ENCODE measurements at places on chromosomes 4 and X.

- no peak for DNase-seq
Observed at GRCh38 chrX:150314186-150314585, 48.9 kb upstream of the MAMLD1 start.

GRCh38 chr4:123776267-123776666 lies 379.7 kb downstream of the SPRY1 start:
- no peak for DNase-seq

GRCh38 chrX:42832764-42833549 lies 55.0 kb upstream of the PPP1R2C start:
- DNase-seq = no peak

DNA sequence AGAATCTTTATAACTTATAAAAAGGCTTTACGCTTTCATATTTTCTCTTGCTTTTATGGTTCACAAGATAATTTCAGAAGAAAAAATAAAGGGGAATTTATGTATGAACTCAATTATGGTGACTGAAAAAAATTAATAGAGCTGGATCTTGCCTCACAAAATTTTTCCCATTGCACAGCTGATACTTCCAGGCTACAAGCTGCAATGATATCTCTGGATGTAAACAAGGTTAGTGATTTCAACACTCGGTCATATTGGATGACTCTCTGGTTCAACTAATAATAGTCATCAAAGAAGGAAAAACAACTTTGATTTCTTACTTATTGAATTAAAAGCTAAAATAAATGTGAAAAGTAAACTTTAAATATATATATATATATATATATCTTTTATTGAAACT lies 868.0 kb downstream of the FAT4 start:
- no peak for DNase-seq

DNA sequence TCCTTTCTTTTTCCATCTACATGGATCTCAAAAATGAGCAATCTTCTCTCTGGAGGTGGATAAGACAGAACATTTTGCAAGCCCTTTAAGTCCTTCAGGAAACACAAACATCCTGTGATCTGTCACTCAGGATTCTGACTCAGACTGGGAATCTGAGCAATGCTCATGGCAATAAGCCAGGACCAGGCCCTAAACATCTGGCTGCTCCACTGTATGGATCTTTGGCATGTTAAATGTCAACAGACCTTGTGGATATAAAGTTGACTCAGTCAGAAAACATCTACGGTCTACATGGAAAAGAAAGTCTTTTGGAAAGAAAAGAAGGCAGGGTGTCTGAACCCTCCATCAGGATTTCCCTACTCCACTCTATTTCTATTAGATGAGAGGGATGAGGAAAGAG lies 17.8 kb upstream of the CHIC2 start:
- peak; percentile 86 for DNase-seq

GRCh38 chrX:88903989-88904718 lies 157.1 kb downstream of the CPXCR1 start:
- DNase-seq = no peak

- no peak for DNase-seq
Observed at GRCh38 chr4:67790721-67791120, 36.5 kb upstream of the GNRHR start.

DNA sequence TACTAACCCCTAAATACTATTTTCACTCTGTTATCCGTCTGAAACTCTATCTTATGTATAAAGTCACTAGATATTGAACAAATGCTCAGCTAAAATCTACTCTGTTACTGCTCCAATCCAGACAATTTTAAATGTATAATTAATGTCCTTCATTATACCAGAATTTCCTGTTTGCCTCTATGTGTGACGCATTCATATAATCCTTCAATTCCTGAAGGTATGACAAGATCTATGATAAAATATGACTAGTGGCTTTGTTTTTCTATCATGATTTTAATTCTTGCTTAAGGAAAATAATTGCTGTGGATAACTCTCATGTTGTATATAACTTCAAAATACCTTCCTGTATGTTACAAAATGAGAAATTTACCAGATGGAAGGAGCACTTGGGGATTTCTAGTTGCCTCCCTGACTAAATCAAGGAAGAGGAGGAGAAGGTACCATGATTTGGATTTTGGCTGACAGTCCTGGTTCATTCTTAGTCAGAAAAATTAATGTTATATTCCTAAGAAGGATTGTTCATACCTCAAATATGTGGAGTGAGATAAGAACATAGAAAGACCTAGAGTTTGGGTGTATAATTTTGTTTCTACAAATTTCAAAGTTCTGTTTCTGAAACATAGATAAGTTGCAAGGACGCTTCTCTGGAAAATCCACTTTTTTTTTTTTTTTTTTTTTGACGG lies 4.9 kb downstream of the CXCL6 start:
- no peak for DNase-seq

DNA sequence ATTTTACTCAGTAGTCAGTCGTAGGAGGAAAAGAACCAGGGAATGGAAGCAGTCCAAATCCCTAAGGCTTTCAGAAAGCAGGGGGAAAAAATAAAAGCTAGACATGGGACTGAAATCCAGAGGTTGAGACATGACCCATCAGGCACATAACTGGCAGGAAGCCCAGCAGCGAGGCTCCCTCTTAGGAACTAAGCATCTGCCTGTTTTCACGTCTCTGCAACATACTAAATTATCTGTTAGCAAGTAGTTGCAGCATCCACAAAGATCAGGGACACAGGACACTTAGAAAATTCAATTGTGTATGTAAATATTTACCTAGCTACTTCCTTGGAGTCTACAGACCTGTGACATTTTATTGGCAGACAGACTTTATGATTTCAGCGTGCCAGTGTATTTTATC lies 118.0 kb upstream of the EDNRA start:
- DNase-seq = no peak

- no peak for DNase-seq
Observed at GRCh38 chr4:95821867-95822266, 18.0 kb upstream of the PDHA2 start.

- DNase-seq = no peak
Observed at GRCh38 chrX:50333308-50333707, 128.7 kb downstream of the CCNB3 start.

GRCh38 chrX:118254611-118255010 lies 91.3 kb upstream of the WDR44 start:
- DNase-seq = peak; percentile 18

GRCh38 chr4:40055511-40055862 lies 1.2 kb upstream of the N4BP2 start:
- DNase-seq = no peak

GRCh38 chrX:119986203-119986602 lies 42.7 kb upstream of the NKAP start:
- DNase-seq = no peak

GRCh38 chr4:154707877-154708276 lies 35.9 kb upstream of the LRAT start:
- no peak for DNase-seq

- DNase-seq = no peak
Observed at GRCh38 chrX:136529795-136530194, 2.2 kb upstream of the VGLL1 start.

- DNase-seq = no peak
Observed at GRCh38 chrX:3299636-3300035, 46.8 kb downstream of the MXRA5 start.

DNA sequence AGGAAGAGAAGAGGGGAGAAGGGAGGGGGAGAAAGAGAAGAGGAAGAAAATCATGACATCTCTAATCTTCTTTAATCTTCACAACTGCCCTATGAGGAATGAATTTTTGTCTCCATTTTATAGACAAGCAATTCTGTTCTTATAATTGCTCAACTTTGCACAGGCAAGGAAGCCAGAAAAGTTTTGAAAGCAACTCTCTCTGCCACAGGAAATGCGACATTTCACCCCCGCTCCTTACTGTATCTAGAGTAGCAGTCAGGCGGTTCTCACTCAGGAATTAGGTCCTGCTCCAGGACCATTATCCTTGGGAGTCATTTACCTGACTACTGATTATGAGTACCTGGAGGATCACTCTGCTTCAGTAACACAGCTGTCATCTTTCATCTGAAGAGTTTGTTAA lies 69.2 kb upstream of the FAM9A start:
- no peak for DNase-seq

GRCh38 chr4:3240936-3241522 lies 7.9 kb upstream of the MSANTD1 start:
- no peak for DNase-seq

- peak; percentile 65 for DNase-seq
Observed at GRCh38 chr4:186845137-186845842, 121.6 kb upstream of the FAT1 start.

DNA sequence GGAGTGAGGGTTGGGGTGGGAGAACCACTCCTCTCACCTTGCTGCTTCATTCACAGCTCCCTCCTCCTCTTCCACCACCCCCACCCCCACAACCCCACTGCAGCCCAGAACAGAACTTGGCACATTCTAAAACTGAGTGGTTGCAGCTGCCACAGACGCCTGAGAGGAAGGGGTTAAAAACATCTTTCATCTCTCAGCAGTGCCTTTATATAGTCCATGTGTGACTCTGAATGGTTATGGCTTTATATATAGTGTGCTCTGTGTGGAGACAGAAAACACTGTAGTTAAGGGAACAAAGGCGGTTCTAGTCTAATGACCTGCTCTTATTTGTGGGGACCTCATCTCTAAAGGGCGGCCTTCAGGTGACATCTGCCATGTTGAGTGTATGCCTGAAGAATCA lies 144.8 kb downstream of the BCOR start:
- DNase-seq = no peak

DNA sequence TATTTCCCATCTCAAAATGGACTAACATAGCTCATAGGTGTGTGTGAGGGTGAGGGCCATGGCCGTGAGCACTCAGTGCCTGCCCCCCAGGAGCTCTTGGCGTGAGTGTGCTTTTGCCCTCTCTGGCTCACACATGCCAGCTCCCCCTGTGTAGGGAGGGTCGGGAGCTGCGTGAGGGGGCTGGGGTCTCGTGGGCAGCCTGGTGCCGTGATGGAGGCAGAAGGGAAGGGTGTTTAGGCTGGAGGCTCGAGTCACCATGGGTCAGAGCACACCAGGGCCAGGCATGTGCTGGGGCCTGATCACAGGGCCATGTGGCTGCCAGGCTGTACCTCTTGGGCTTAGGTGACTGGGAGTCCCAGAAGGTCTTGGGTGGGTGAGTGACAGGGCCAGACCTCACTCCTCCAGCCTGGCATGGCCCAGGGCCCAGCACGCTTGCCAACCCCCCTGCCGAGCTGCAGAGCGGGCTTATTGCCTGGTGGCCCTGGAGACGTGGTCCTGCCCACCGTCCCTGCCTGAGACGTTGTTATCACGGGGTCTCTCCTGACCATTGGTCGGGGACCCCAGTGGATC lies 44.0 kb downstream of the ADRA2C start:
- no peak for DNase-seq

DNA sequence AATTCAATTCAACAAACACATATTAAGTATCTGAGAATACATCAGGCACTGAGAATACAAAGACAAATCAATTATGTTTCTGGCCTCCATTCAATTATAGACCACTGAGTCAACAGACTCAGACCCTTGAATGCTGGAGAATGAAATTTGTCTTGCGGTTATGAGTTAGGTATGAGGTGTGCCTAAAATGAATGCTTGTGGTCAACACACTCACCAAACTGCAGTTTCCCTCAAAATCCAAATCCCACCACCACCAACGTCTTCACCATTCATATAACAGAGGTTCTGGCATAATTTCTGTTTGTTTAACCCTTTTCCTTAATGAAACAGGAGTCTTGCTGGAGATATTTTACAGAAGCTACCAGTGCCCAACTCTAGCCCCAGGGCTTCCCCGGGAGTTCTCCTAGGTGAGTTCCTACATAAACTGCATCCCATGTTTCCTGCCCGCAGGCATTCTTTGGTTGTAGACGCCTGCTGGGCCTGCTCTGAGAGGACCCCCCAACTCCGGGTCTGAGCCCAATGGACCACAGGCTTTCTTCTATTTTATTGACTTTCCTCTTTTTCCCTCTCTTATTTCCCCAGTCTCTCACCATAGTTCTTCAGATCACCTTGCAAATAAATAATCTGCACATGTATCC lies 119.2 kb downstream of the DDX53 start:
- DNase-seq = peak; percentile 67

Measured in astrocyte of the cerebellum (primary cell).